ENCODE measurements at places on chromosomes 5 and 9. TPM values are rescaled to one million over a fixed set of nuclear protein-coding genes. Genes with fewer than 3 reads are reported as not detected.
A peak's percentile ranks its signal among the peaks of the same experiment; 100 is the strongest.

DNA sequence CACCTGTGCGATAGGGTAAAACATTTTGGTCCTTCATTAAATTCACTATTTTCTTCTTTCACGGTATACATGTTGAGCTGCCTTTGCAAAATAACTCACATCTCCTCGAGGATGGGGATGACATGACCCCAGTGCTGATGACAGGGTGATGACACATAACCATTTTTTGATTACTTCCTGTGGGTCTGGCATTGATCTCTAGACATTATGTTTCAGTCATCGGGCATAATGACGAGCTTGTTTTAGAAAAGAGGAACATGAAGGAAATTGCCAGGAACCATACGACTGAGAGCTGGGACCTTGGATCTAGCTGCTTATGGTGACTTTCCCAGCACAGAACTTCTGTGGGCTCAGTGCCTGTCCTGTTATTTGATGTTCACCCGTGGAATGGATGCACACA, 25.2 kb downstream of the COL5A1 start:
- DNase-seq, result no peak

ZNF354C gene
- 5.4 TPM for total RNA-seq

GRCh38 chr5:158648631-158649030, 451.1 kb downstream of the EBF1 start:
- no peak for DNase-seq

DNA sequence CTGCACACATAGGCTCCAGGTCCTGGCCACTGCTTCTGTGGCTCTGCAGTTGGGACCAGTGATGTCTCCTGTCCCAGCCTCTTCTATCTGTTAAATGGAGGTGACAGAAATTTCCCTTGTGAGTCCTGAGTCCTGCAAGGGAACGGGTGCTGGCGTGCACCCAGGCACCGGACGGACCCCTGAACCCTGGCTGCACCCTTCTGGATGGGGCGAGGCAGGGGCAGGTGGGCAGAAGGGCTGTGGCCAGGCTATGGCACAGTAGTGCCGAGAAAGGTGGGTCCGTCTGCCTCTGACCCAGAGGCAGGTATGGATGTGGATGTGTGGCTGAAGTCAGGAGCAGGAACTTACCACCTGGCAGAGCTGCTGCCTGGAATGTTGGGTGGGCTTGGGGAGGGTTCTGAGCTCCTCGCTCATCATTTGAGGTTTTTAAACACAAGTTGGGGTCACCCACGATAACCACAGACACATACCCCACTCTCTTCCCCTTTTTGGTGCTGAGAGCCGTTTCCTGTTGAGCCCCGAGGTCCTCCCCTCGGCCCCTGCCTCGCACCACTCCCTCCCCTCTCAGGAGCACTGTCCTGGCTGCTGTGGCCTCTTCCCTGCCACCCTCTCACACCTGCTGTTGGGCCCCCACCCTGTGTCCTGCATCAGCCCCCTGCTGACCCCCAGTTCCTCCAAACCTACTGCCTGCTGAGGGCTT, 82.0 kb downstream of the COL5A1 start:
- no peak for DNase-seq

DNA sequence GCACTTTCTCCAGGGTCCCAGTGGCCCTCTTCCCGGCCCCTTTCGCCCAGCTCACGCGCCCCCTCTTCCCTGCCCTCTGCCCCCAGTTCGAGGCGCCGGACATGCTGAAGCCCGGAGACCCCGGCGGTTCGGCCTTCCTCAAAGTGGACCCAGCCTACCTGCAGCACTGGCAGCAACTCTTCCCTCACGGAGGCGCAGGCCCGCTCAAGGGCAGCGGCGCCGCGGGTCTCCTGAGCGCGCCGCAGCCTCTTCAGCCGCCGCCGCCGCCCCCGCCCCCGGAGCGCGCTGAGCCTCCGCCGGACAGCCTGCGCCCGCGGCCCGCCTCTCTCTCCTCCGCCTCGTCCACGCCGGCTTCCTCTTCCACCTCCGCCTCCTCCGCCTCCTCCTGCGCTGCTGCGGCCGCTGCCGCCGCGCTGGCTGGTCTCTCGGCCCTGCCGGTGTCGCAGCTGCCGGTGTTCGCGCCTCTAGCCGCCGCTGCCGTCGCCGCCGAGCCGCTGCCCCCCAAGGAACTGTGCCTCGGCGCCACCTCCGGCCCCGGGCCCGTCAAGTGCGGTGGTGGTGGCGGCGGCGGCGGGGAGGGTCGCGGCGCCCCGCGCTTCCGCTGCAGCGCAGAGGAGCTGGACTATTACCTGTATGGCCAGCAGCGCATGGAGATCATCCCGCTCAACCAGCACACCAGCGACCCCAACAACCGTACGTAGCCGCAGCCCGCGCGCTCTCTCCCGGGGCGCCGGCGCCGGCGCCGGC, 1.0 kb downstream of the PRDM6 start:
- peak; percentile 53 for DNase-seq

GRCh38 chr5:159440235-159440634, 109.9 kb upstream of the IL12B start:
- no peak for DNase-seq

SMIM27 gene
- total RNA-seq, result 19.1 TPM

DNA sequence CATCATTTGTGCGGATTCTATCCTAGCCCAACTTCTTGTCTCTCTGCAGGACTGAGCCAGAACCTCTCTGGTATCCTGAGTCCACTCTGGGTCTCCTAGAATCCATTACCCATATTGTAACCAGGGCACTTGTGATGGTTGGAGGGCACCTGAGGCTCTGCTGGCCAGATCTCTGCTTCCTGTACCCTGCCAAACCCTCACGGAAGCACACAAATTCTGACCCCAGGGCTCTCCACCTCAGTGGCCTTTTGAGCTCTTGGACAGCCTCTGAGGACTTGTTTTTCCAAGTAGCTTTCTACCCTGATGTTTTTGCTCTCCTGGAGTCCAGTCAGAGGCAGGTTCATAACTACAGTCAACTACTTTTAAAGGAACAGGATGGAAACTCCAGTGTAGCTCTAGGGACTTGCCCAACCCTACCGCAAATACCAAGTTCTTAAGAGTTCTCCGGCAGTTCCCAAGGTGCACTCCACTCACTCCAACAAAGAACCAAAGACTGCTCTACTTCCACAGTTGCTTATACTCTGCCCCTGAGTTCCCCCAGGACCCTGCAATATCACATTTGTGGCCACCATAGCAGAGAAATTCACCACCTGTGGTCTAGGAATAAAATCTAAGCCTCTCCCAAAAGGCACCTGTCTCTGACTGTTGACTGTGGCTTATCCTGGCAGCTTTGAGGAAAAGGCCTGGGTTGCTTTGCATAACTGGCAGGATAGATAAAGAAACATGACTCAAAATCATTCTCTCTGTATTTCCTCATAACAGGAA, 9.6 kb downstream of the PIP5K1B start:
- no peak for DNase-seq

DNA sequence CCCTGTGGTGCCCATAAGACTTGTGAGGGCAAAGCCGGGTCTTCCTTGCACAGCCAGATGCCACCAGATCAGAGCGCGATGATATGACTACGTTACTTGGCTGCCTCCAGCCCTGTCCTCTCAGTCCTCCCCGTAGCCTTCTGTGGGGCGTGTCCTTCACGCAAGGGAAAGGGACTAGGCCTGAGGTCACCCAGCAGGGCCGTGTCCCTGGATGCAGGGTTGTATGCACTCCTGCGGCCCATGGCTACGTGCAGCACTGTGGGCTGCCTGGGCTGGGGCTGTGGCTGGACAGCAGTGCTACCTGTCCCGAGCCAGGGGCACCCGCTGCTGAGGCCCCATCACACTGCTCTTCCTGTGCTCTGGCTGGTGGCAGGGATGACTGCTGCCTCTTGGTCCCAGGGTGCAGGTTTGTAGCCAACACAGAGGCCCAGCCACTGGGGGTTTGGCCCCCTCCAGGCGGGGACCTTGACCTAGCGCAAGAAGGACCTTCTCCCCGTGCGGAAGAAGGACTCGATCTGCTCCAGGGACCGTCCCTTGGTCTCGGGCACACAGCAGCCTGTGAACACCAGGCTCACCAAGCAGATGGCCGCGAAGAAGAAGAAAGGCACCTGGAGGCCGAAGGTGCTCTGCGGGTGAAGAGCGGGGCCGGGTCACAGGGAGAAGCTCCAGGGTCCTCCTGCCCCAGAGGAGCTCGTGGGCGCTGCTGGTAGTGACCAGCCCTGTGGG, 7.2 kb downstream of the SLC2A6 start:
- no peak for DNase-seq

DNA sequence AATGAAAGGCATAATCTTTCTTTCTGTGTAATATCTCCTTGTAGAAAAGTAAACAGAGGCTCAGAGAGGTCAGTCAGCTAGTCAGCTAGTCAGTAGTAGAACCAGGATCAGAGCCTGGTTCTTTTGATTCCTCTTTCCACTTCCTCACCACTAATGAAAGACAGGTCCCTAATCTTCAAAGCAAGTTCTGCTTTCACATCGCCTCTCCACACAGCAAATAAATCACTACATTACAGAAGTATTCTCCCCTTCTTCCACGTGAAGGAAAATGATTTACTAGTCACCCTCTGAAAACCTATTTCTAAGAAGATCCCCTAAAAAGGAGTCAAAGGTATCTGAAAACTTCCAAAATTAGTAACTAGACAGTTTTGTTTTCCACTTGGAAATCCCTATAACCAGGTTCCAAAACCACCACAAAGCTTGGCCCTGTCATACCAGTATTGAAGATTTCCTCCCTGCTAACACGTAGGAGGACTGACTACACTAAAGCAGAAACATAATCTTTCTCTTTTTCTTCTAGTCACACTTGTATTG, 140.5 kb upstream of the TARS1 start:
- no peak for DNase-seq

F2RL1 gene
- 1.1 TPM for total RNA-seq

PROB1 gene
- total RNA-seq, result 56.5 TPM

DNA sequence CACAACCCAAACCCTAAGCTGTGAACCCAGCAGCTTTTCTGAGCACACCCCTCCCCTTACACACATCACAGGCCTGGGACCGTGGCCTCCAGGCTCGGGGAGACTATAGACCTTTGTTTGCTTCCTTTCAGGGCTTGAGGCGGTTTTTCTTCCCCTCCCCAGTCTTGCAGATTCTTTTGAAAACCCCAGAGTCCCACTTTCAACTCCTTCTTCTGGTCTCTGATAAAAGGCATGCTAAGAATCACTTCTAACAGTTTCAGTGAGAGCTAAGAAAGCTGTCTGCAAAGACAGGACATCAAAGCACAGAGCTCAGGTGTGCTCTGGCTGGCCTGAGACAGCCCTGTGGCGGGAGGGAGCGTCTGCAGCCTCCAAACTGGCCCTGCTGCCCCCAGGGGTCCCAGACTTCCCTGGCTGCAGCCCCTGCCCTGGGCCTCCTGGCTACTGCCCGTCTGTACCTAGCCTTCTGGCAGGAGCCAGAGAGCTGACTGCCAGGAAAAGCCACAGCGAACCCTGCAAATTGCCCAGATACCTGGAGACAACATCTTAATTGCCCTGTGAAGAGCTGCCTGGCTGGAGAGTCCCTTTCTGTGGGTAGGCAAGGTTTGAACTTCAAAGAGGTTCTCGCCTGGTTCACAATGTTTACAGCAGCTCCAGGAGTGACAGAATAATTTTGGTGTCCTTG, 138.9 kb downstream of the GADD45G start:
- DNase-seq, result no peak

IRX2 gene
- total RNA-seq, result 3.1 TPM

DNA sequence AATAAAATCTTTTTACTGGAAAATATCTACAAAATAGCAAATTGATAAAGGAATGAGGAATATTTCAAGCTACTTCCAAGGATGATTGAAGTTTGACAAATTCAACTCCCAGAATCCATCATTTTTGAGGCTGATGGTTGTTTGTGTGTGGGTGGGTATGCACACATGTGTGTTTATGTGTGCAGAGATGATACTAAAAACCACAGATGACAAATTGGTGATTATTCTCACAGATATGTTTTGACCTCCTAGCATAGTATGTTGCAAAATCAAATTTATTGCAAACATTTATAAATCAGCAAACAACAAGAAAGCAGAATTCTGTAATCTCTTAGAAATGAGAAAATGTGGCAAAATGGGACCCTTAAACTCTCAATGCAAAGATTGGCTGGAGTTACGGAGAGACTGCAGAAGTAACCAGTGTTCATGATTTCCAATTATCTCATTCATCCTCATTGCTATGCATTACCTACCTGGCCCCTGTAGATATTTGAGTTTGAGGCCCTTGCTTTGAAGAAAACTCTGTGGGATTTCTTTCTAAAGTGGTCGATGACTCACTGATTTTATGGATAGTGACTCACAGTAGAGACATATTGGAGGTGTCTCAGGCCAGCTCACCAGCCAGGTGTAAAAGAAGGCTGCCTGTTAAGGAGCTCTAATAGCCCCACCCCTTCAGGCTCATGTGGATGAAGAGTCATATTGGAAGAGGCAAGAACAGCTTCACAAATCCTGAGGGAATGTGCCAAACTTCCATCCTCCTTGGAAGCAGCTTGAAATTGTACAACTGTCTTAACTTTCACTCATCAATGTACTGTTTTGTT, 44.6 kb upstream of the TMC1 start:
- DNase-seq, result no peak

DNA sequence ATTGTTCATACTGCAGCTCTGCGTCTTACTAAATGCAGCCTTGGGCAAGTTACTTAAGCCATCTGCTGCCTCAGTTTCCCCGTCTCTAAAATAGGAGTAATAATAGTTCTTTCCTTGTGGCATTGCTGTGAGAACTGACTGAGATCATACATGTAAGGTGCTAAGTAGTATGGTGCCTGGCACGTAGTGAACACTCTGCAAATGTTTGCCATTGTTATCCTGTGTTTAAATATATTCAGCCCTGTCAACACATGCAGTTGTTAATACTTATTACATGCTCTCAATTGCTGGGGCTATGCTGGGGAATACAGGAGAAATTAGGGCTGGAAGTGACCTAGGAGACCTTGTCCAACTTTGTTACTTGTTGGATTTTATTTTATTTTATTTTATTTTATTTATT, 105.2 kb upstream of the RAI14 start:
- DNase-seq, result no peak

DNA sequence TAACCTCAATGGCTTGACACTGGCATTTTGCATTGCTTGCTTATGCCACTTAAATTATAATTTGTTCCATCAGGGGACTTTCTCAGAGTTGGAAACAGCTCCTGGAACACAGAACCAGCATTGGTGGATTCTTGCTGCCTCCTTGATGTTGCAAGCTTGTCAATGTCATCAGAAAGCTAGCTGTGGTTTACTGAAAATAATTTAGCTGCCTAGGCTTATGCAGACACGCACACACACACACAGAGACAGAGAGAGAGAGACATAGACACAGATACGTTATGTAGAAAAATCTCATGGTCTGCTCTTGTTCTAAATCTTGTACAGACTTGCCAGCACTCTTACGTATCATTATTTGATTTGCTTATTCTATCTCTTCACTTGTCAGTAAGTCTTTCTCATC, 78.0 kb downstream of the HMHB1 start:
- no peak for DNase-seq
